ENCODE measurements at places on chromosomes 2 and 18.

GRCh38 chr2:136250131-136250530 is 132.2 kb upstream of the CXCR4 start:
- no peak for DNase-seq

DNA sequence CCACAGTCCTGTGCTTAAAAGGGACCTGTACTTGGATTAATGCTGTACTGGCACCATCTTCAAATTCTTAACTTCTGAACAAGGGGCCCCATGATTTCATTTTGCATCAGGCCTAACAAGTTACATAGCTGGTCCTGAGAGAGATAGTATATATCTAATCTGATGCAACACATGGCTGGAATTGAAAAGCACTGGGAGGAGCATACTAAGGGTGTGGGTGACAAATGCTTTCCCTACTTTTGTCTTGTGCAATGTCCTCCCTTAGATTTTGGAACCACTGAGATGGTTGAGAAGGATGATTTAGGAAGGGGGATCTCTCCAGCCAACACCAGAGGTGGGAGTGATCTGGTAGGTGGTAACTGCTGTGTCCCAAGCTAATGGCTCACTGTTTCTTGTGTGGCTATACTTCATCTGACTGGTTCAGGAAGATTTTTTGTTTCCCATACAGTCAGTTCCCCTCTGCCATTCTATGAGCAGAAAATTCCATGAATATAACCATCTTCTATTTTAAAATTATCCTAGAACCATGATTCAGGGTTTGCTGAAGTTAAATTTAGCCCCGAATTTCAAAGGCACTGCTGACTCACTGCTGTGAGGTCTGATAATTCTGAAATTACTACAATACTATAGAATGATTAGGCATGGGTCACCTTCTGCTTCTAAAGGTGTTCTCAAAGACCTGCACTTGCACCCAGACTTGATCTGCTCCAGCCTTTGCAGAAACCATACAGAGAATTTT is 108.3 kb upstream of the NCKAP5 start:
- DNase-seq: no peak

DNA sequence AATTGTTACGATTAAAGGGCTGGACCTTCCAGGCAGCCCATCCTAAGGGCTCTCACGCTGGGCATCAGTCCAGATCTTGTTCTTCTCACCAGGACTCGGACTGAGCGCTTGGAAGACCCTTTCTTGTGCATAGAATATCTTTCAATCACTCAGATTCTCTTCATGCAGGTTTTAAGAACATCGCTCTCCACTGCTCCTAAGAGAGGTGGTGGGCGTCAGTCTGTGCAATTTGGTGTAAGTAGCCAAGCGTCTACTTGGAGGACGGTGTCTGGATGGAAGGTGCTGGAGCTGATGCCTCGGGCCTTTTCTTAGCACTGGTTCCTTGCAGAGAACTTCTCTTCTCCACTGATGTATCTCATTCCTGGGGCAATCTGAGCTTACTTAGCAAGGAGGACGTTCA is 68.7 kb downstream of the ASB1 start:
- no peak for DNase-seq

DNA sequence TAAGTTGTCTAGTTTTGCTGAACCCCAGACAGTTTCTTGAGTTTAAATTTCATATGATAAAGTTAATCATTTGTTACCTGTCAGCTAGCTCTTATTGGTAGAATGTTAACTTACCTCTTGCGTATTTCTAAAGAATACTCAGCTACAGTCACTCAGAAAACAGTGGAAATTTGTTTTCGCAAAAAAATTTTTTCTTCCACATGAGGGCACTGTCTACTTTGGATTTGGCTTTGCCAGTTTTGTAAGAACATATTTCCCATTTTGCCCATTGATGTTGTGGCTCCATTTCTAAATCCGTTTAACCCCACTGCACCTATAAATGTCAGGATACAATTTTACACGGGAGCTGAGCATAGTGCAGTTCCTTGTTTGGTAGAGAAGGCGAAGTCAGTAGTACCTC is 19.1 kb upstream of the GCFC2 start:
- no peak for DNase-seq

GRCh38 chr2:20722592-20723240 is 55.8 kb downstream of the GDF7 start:
- DNase-seq: no peak

GRCh38 chr18:9638886-9639285 is 24.5 kb upstream of the PPP4R1 start:
- no peak for DNase-seq

DNA sequence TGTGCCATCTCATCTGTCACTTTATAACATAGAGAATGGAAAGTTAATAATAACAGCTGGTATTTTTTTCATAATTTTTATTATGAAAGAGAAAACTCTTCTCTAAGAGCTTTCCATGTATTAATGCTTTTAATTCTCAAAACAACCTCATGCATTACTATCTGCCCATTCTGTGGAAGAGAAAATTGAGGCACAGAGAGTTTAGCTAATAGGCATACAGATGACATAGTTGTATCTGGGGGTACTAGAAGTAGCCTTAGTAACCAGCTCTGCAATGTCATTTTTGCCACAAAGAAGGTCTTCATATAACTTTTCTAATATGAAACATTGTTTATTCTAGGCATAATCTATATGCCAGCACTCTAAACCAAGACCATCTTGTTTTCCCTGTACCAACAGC is 36.3 kb upstream of the COBLL1 start:
- no peak for DNase-seq

DNA sequence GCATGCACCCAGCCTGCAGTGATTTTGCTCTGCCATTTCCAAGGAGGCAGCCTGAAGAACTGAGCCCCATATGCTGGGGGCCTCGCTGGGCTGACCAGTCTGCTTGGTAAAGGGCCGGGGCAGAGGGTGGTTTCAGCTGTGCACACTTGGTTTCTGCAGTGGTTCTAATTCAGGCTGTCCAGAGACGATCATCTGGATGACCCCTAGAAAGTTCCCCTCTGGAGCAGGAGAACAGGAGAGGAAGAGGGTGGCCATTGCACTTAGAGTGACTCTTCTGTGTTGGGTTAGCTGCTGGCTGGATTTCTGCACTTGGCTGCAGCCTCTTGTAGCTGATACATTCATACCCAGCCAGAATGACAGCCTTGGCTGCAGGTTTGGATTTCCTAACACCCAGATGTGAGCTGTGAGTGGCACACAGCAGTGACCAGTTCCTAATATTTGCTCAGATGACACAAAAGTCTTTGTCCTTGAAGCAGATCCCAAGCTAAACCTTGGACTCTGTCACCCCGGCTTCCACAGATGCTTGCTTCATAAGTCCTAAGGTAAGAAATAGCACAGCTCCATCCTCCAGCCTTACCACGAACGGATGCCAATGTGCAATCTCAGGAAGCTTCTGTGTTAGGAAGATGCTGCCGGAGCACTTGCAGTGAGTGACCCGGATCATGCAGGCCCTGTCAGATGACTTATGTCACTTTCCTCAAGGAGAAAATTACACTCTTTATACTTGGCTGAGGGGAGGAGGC is 105.6 kb downstream of the HNRNPLL start:
- DNase-seq: no peak

GRCh38 chr2:146481629-146482028 is 1363.2 kb upstream of the ACVR2A start:
- no peak for DNase-seq

DNA sequence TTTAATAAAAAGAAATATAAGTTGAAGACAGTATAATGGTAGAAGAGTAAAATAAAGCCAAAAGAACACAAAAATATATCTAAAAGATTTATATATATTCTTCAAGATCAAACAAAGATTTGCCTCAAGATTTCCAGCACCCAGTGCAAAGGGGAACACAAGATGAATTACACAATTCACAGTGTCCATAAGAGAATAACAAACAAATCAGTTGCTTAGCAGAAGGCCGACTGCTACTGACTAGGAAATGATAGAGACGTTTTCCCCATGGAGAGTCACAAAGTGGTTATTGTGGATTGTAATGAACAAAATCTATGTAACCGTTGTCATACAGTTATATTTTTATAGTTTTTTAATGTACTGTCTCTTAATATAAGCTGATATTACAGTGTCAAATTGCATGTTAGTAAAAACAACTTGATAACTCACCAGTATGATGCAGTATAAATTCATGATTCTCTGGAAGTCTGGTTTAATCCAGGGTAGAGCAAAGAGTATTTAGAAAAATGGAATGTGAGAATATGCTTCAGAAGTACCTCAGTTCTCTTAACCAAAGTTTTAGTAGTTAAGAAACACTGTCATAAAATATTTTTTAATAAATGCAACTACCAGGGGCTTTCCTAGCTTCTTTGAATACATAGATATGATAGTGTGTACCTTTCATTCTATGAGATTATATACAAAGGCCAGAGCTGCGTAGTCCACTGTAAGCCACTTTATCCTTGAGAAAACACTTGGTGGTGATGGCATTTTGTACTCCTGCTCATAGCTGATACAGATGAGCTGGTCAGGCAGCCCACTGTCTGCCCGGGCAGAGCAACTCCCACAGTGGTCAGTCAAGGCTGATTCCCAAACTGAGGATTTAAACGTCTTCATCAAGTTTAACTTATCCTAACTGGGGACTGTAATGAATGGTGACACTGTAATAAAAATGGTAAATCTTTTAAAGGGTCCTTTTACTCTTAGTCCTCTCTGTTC is 180.5 kb upstream of the DTNA start:
- DNase-seq: no peak

- DNase-seq: no peak
Observed at GRCh38 chr18:70037431-70038061, 89.9 kb upstream of the CD226 start.
